ENCODE measurements at places on chromosomes 5 and 9.

GRCh38 chr5:120457839-120458507 is 6.1 kb upstream of the PRR16 start:
- DNase-seq = peak; percentile 79

- DNase-seq = no peak
These were observed 146.4 kb downstream of the GNAQ start for GRCh38 chr9:77885104-77885672.

DNA sequence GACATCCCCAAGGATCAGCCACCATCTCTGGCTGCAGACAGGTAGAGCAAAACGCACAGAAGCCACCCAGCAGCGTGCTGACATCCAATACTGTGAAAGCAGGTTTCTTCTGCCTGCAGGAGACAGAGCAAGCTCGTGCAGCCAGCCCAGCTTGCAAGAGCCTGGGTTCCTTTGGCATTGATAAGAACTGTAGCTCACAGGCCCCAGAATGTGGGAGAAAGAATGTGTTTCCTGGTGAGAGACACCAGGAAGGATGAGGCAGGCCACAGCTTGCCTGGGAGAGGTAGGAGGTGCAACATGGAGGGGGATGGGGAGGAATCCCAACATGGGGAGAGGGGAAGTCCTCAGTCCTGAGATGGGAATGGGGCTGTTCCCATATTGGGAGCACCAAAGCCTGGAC is 34.0 kb upstream of the ARAP3 start:
- DNase-seq = no peak

- peak; percentile 7 for DNase-seq
These were observed 44.8 kb upstream of the SLC1A3 start for GRCh38 chr5:36561601-36562000.

DNA sequence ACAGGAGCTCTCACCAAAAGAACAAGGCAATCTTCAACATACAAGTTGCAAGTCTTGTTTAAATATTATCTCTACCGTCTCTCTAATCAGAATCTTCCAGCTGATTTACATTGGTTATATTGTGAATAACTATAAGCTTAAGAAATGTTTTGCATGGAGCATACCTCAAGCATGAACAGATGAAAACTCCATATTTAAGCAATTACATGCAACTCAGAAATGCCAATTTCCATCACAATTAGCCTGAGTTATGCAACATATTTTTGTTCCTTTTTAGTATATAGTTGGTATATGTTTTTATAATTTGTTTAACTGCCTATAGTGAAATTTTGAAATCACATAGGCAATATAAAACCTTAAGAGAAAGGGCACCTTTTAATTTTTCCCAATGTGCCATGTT is 142.5 kb downstream of the DENND1A start:
- DNase-seq = no peak

DNA sequence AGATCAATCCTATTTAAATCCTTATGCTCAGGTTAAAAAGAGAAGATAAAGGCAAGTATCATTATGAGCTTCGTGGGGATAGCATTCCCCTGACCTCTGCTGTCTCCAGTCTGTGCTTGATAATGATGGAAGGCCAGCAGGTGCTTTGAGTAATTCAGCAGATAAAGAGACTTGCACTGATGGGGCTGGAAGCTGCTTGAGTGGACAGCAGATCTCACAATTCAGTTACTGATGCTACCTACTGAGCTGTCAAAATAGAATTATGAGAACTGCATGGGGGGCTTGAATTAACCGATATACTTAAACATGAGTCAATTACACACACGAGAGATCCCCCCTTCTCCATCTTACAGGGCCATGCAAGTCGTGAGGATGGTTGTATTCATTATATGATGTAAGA is 107.7 kb upstream of the GPR151 start:
- DNase-seq = no peak

DNA sequence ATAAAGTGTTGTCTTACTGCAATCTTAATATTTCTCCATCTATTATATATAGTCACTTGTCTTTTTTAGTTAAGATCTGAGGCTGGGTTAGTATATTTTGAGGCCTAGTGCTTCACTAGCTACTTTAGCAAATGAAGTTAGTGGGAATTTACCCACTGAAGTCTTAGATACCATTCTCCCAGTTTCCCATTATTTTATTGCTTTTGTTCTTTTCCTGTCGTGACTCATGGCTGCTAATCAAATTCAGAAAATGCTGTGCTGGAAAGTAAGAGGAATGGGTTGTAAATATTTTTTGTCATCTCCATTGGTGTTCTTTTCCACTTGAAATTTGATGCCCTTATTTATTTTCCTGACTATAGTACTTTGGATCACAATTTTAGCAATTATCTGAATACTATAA is 14.2 kb downstream of the TCERG1 start:
- no peak for DNase-seq

- peak; percentile 75 for DNase-seq
These were observed 94.7 kb upstream of the ANKRD55 start for GRCh38 chr5:56327809-56328208.

GRCh38 chr9:107975426-107976010 is 485.9 kb upstream of the KLF4 start:
- no peak for DNase-seq

- DNase-seq = no peak
These were observed 17.8 kb upstream of the ZNF618 start for GRCh38 chr9:113858282-113858681.

DNA sequence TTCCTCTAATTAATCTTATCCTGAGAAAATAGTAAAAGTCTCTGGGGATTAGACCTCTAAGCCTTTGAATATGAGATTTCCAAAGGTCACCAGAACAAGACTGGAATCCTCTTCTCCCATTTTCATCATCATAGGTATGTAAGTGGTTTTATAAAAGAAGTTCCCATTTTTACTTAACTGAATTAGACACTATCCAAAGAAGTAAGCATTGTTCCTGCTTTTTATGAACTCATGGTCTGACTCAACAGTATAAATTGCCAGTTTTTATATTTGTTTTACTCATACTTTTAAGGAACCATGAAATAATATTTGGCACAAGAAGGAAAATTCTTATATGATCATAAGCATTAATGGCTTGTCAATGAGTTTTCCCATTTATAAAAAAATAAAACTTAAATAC is 167.1 kb upstream of the ADRA1B start:
- DNase-seq = no peak

Measured in hematopoietic multipotent progenitor cell treated with erythropoietin and hydrocortisone succinate and interleukin-3 and kit ligand, for 6 days (in vitro differentiated cells).